ENCODE measurements at places on chromosomes 3 and 15.

DNA sequence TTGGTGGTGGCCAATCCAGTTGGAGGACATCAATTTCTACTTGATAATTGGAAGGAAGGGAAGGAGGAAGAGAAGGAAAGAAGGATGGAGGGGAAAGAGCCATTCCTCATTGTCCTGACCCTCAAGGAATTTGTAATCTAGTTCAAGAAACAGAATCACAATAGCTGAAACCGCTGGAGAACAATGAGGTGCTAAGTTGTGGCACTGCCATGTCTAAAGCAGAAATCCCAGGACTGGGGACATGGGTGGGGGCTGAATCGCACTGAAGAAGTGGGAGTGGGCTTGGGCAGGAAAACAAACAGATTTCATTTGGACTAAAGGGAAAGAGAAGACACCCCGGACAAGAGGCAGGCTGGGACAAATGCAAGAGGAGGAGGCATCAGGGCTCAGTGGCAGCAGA lies 183.6 kb downstream of the UACA start:
- DNase-seq: no peak

DNA sequence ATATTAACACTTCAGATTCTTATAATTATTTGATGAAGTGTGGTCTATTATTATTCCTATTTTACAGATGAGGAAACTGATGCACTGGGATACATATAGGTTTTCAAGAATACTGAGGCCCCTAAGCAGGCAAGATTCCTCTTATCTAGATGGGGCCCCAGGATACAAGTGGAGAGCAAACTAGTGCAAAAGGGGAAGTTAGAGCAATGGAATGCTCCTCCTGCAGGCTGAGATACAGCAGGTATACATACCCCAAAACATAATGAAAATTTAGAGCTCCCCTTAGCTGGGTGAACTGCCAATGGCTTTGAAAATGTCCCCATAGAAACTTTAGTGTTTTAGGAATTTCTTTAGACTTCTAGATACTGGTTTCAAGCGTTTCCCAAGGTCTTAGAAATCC lies 247.1 kb downstream of the CHST2 start:
- no peak for DNase-seq

DNA sequence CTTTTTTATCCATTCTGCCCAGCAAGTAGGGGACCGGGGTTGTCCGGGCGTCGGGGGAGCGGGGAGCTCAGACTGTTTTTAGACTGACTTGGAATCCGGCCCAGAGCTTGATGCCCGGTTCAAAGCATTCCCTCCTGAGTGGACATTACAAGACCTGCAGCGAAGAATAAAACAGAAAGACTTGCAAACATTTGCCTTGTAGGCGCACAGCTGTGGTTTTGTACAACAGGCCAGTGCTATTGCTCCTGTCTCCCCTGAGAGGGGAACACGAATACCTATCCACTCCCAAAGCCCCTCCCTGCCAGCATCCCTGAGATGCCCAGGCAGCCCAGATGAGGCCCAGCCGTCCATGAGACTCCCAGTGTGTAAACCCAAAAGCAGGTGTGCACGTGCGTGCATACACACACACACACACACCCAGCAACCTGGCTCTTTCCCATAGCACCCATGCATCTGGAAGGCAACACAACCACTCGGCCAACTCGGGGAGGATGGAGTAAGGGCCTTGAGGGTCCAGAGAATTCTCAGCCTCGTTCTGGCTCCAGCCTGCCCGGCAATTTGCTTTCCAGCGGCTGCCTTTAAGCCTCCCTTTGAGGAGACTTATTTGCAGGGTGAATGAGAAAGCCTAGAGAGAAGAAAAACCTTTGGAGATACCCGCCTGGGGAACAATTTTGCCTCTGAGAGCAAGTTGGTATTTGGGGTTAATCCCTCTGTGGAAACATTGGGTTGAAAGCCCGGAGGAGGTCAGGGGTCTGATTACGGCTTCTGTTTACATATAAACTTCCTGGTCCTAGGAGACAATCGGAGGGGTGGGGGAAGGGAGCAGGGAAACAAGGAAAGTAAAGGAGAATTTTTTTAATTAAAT lies 161.0 kb upstream of the HES1 start:
- no peak for DNase-seq

DNA sequence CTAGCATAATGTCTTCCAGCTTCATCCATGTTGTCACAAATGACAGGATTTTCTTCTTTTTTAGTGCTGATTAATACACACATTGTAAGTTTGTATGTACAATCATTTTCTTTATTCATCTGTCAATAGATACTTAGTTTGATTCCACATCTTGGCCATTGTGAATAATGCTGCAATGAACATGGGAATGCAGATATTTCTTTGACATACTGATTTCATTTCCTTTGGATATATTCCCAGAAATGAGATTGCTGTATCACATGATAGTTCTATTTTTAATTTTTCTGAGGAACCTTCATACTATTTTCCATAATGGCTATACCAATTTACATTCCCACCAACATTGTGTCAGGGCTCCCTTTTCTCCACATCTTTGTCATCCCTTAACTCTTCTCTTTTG lies 117.9 kb downstream of the MEIS2 start:
- no peak for DNase-seq

- DNase-seq: no peak
Observed at GRCh38 chr3:127824151-127824825, 2.0 kb upstream of the MGLL start.

DNA sequence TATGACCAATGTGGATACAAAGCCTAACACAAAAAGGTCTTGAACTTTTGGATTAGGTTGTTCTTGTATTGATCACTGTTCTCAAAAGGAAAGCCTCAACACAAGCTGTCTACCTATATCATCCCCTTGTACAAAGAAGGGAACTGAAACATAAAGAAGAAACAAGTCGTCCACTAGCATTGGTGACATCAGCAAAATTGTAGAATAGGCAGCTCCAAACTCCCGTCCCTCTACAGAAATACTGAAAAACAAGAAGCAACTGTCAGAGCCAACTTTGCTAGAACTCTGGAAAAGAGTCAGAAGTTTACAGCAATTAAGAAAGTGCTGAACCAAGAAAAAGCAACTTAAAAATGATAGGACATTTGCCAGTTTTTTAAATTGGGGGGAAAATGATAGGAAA lies 7.5 kb upstream of the NR1I2 start:
- DNase-seq: no peak

- DNase-seq: no peak
Observed at GRCh38 chr15:38231436-38231835, 21.2 kb upstream of the SPRED1 start.

GRCh38 chr15:39622660-39623516 lies 42.0 kb downstream of the THBS1 start:
- no peak for DNase-seq

DNA sequence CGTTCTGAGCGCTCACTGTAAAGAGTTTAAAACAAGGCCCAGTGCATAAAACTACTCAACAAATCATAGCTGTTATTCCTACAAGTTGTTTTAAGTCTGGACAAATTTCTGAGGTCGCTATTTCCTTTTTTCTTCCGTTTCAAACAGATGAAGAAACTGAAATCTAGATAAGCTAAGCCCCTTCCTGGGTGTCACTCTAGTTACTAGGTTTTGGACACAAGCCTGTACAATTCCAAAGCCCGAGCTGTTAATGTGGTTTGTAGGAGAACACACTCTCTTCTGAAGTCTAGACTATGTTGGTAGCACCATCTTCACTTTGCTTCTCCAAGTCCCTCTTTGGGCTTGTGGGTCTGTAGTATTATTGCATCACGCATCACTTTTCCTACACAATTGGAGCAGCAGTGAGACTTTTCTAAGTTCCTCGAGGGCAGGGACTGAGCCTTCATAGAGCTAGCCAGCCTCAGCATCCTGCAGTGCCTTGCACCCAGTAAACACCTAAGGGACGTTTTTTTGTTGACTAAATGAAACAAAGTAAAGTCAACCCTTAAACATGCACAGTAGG lies 142.6 kb upstream of the PROK2 start:
- no peak for DNase-seq

- no peak for DNase-seq
Observed at GRCh38 chr3:127888564-127889107, 26.4 kb upstream of the KBTBD12 start.

GRCh38 chr3:102081572-102082289 lies 232.4 kb downstream of the NFKBIZ start:
- DNase-seq: no peak

DNA sequence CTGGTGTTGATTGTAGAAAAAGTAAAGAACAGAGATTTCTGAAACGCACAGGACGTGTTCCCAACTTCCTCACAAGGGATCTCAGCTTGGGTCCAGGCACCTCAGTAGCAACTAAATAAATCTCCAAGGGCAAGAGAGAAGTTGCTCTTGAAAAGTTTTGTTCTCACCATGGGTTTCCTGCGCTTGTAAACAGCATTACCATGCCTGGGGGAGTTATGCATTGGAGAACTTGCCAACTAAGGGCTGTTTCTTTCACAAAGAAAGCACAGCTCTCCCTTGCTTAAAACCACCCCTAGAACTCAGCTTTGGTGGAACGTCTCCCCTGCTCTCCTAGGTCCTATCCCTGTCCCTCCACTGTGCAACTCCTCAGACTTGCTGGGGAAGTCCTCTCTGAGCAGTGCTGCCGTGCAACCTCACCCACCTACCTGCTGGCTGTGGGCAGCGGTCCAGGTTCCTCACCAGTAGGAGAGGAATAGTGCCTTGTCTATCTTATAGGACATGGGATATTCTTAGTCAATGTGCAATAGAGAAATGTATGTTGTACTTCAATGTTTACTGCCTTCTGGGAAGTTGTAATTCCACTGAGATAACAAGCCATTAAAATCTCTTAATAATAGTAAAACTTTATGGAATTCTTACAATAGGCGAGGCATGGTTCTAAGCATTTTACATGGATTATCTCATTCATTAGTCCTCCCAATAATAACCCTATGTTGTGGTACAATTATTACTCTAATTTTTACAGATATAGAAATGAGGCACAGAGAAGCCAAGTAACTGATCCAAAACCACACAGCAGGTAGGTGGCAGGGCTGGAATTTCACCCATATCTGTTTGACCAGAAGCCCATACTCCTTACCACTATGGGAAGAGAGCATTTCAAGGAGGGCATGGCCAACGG lies 51.5 kb downstream of the UMPS start:
- DNase-seq: no peak

DNA sequence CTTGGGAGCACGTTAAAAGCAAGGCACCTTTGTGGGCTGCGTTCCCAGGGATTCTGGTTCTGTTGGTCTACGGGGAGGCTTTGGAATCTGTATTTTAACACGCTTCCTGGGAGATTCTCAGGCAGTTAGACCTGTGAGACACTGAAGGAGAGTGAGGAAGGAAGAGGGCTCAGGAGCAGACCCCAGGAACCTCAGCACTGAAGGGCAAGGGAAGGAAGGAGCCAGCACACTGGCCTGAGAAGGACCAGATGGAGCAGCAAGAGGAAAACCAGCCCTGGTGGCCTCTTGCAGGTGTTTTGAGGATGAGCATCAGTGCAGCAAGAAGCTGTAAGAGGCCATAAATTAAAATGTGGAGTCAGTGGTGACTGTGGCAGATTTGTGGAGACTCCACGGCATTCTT lies 146.7 kb downstream of the RPLP1 start:
- no peak for DNase-seq

GRCh38 chr3:170914690-170915089 lies 6.3 kb upstream of the EIF5A2 start:
- DNase-seq: no peak

- DNase-seq: no peak
Observed at GRCh38 chr3:45555666-45556065, 38.9 kb upstream of the LIMD1 start.

GRCh38 chr15:52370010-52370409 lies 74.4 kb upstream of the MYO5C start:
- DNase-seq: no peak

- no peak for DNase-seq
Observed at GRCh38 chr15:101458158-101458900, 31.2 kb downstream of the PCSK6 start.

- no peak for DNase-seq
Observed at GRCh38 chr3:11407644-11408043, 135.4 kb downstream of the ATG7 start.

- DNase-seq: no peak
Observed at GRCh38 chr3:39178553-39178952, 13.8 kb downstream of the XIRP1 start.

DNA sequence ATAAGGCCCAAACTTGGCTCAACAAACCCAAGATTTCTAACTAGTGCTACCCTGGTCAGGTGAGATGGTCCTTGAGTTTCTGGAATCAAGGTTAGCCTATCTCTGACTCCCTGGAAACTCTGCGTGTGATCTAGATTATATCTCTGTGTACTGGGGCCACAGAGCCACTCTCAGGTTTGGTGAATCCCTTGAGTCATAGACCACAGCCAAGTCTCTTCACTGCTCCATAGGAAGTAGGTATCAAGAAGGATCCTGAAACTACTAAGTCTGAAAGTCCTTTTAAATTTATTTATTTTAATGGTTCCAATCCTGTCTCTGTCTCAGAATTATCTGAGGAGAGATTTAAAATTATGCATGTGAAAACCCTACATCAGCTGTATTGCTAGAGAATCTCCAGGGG lies 99.1 kb downstream of the TUSC7 start:
- no peak for DNase-seq

DNA sequence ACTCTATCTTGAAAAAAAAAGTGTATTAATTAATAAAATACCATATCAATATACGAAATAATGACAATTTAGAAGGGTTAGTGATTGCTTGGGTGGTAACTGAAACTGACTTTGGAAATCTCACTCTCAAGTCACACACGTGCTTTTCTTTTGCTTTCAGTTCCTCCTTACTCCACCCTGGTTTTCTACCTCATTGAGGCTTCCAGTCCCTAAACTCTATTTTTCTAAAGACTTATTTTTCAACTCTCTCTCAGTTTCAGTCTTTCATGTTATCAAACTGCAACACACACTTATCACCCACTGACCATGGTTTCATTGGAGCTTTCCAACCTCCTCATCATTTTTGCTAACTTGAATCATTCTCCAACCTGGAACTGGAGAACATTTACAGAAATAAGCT lies 23.5 kb downstream of the IL12A start:
- no peak for DNase-seq

DNA sequence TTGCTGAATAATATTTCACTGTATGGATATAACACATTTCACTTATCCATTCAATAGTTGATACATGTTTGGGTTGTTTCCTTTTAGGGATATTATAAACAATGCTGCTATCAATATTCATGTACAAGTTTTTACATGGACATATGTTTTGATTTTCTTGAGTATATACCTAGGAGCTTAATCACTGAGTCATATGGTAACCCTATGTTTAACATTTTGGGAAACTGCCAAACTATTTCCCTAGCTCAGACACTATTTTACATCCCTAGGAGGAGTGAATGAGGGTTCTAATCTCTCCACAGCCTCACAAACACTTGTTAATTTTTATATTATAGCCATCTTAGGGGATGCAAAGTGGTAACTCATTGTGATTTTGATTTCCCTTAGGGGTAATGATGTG lies 66.0 kb downstream of the GPR156 start:
- no peak for DNase-seq

DNA sequence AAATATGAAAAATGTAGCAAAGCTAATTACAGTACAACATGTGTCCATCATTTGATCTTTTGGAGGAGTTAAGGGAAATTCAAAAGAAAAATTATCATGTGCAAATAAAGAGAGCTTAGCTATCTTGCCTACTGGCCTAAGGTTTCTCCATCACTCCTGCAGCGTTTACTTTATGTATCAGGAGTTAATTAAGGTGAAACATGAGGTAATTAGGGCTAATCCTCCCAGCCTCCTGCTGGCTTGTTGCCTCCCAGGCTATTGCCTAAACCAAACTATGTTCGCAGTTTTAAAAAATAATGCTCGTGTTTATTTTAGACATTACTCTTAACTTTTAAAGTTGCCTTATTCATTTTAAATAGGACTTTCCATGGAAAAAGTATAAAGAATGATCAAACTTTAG lies 367.5 kb downstream of the ROBO2 start:
- DNase-seq: no peak

Data from central memory CD4-positive, alpha-beta T cell (primary cell).